B cell (primary cell): ENCODE measurements at places on chromosomes 5 and 9. TPM values are rescaled to one million over a fixed set of nuclear protein-coding genes. Genes with fewer than 3 reads are reported as not detected.

TMC1 gene
- not detected in 2 replicates for total RNA-seq

RALGPS1 gene
- total RNA-seq = 39.9 and 48.6 TPM in 2 replicates

PCDHGA6 gene
- total RNA-seq = 2.5 and 2.7 TPM in 2 replicates

SEMA5A gene
- total RNA-seq = not detected in 2 replicates

GMCL2 gene
- not detected in 2 replicates for total RNA-seq

FAM120A gene
- total RNA-seq = 105 TPM in 2 replicates

OCLN gene
- total RNA-seq = 4.0 and 4.3 TPM in 2 replicates

PCDHGB7 gene
- 1.9 and 2.2 TPM in 2 replicates for total RNA-seq

- DNase-seq = no peak
Observed at GRCh38 chr5:150765799-150766169, 7.0 kb upstream of the DCTN4 start.

DNA sequence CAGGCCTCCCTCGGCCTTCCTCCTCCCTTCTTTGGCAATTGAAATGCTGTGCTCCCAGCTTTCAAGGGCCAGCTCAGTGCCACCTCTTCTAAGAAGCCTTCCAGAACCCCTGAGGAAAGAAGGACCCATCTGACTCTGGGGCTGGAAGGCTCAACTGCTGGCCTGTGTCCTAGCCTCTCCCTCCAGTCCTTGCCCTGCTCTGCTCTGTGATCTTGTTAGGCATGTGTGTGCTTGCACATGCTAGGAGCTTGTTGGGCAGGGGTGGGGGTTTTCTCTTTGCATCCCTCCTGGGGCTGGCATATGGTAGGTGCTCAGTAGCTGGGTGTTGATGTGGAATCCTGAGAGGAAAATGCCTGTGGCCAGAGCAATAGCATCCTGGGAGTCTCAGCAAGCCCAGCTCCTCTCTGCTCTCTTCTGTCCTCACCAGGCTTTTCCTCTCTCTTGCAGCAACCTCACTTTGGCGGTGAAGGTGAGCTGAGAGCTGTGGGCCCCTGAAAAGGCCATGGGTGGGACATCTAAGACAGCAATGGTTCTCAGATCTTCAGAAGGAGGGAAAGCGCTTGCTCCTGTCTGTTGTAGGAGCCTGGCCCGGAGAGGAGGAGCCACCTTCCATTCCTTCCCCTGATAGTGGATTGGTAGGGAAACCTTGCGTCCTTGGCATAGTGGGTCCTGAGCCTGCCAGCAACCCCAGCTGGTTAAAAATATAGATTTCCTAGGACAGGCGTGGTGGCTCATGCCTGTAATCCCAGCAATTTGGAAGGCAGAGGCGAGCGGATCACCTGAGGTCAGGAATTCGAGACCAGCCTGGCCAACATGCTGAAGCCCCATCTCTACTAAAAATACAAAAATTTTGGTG lies 9.9 kb downstream of the DOLK start:
- DNase-seq = no peak

GRCh38 chr9:121271368-121272341 lies 3.7 kb downstream of the GSN start:
- DNase-seq = no peak

DNA sequence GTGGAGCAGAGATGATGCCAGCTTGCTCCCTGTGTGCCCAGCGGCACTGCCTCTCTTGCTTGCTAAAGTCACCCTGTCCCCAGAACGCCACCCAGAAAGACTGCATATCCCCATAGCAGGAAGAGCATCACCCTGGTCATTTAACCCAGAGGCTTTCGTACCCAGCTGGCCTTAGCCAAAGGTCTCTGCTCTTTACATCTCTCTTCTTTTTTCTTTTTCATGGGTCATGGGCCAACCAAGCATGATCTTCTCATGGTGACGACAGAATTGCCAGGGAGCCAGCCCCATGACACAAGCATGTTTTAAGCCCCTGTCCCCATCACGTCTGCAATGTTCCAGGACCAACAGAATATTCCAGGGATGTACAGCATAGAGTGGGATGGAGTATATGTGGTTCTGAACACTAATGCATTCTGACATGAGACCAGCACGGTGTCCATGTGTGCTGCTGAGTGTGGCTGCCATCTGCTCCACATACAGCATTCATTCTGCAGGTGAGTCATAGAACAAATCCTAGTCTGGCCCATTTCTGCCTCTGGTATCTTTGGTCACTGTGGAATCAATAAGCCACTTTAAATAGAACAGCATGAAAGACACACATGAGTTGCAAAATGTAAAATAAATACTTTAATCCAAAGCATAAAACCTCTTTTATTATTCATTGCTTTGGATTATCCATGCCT lies 203.0 kb downstream of the MED10 start:
- DNase-seq = no peak

- DNase-seq = no peak
Observed at GRCh38 chr9:38065369-38066075, 3.5 kb downstream of the SHB start.

DNA sequence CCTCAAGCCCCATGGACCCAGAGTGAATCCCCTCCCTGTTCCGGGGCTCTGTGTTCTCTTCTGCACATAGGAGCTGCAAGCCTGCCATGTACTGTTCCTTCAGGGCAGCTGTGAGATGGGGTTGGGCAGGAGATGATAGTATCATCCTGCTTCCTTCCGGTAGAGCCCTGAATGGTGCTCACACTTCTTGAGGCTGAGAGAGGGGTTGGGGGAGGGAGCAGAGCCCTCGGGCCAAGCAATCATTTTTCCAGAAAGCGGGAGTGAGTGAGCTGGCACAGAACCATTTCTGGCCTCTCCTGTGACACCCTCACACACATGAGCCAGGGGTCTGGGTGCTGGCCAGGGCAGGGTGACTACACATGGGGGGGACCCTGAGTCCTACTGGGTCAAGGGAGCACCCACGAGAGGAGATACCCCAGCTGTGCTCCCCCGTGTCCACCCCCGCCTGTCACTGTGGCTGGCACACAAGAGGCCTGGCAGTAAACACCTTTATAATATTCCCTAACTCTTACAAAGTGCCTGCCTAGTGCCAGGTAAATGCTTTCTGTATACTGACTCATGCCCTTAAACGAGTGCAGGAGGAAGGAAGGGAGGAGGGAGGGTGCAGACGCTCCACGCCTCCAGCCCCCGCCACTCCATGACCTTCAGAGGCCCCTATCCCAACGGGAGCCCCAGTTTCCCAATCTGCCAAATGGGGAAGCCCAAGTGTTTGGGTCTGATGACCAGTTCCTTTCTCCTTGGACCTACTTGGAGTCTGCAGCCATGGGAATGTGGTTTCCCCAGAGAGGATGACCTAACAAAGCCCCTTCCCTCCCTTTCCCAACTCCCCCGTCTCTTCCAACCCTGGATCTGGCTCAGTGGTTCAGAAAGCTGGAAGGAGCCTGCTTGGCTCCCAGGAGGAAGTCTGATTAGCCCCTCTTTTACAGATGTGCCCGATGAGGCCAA lies 15.5 kb downstream of the AKNA start:
- peak; percentile 51 for DNase-seq

DNA sequence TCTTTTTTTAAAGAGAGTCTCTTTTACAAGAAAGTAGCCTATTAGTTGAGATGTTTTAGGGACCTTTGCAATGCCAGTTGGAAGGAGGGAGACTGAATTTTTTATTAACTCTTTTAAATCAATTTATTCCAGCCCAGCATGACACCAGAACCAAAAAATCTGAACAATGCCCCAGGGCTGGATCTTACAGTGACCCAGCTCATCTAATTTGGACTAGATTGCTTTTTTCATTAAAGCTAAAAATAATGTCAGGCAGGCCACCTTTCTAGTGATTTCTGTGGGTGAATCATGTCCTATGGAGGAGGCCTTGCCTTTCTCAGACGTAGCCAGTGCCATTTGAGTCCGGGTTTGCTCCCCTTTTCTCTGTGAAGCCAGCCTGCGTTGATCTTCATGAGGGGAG lies 38.8 kb downstream of the MAP1B start:
- no peak for DNase-seq

- DNase-seq = no peak
Observed at GRCh38 chr9:26682796-26683496, 209.7 kb downstream of the CAAP1 start.

- no peak for DNase-seq
Observed at GRCh38 chr9:27712806-27713205, 139.5 kb upstream of the C9orf72 start.

DNA sequence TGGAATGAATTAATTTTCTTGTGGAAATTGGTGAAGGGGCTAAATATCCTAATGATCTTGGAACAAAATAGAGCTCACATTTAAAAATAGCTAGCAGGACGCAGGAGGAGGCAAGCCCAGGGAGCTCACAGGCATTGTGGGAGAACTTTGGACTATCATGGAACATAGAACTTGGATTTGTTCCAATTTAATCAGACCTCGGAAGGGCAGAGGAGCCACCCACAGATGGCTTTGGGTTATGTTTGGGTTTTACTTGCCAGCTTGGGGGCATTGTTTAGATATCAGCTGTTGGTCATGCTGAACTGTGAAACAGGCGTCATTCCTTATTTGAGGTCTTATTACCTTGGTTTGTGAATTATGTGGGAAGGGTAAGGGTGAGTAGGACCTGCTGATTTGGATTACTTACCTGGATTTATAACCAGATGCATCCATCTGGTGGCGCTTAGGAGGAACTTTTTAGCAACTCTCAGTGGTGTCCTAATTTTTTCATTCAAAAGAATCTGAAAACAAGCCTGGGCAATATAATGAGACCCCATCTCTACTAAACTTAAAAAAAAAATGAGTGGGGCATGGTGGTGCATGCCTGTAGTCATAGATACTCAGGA lies 14.1 kb upstream of the PTGR1 start:
- DNase-seq = no peak

DNA sequence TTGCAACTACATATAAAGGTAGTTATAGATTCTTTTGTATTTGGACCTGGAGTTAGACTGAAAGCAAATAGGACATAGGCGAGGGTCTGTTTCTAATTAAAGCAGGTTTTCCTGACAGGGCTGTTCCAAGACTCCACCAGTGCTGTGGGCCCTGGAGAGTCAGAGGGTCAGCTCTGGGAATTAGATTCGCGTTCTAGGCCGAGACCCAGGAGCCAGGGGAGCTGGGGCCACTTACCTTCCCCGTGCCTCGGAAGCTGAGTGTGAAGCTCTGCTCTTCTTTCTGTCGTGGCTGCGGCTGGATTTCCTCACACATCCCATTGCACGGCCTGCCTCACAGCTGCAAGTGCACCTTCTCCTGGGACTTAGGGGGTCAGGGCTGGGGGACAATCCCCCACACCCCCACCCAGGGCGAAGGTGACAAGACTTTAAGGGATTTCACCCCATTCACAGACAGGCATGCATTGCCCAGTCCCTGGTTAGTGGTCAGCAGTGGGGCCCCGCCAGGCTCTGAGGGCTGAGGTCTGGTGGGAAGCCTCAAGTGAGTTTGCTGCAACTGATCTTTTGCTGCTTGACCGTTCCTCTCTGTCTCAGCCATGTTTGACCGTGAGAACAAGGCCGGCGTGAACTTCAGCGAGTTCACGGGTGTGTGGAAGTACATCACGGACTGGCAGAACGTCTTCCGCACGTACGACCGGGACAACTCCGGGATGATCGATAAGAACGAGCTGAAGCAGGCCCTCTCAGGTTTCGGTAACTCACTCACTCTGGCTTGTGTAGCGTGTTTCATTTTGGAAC lies 15.3 kb upstream of the AHRR start:
- DNase-seq = no peak

- DNase-seq = no peak
Observed at GRCh38 chr5:117327511-117327910, 752.9 kb upstream of the SEMA6A start.
